ENCODE measurements at places on chromosomes 13 and 19.

DNA sequence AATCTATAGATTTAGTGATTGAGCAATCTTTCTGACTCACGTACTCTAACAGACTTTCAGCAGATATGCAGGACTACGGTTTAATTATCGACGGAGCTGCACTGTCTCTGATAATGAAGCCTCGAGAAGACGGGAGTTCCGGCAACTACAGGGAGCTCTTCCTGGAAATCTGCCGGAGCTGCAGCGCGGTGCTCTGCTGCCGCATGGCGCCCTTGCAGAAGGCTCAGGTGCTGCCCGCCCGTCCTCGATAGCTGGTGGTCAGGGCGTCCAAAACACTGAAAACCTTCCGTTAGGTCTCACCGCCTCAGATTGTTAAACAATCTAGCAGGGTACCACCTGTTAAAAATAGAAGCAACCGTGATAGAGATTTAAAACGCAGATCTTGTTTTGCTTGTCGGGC, 113.2 kb upstream of the MCF2L start:
- no peak for DNase-seq

GRCh38 chr13:32142956-32143375, 111.4 kb downstream of the FRY start:
- no peak for DNase-seq

DNA sequence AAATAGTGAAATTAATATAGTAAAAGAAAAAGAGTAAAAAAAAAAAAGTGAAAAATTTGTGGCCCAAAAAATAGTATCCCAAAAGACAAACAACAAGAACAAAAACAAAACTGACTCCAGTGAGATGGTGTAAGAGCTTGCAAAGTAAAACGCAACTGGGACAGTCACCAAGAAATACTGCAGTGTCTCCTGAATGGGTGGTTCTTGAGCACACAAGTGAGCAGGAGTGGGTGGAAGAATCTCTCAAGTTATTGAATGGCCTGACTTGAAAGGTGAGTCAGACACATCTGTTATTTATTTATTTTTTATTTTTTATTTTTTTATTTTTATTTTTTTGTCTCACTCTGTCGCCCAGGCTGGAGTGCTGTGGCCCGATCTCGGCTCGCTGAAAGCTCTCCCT, 1.9 kb downstream of the ZNF493 start:
- DNase-seq = no peak

GRCh38 chr13:97979556-97979955, 26.1 kb downstream of the IPO5 start:
- no peak for DNase-seq

DNA sequence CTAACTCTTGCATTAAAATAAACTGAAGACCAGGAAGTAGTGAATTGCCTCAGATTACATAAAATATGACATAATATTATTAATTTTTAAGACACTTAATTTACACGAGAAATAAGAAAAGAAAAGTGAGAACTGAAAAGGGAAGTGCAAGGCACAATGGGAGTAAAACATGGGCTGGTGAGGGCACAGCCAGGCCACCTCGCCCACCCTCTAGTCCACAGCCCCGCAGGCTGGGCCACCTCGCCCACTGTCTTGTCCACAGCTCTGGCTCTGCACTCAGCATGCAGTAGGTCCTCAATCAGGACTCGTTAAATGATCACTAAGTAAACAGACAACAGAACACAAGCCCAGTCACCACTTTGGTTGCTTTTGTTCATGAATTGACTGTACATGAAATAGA, 67.8 kb upstream of the ARHGEF7 start:
- DNase-seq = no peak

DNA sequence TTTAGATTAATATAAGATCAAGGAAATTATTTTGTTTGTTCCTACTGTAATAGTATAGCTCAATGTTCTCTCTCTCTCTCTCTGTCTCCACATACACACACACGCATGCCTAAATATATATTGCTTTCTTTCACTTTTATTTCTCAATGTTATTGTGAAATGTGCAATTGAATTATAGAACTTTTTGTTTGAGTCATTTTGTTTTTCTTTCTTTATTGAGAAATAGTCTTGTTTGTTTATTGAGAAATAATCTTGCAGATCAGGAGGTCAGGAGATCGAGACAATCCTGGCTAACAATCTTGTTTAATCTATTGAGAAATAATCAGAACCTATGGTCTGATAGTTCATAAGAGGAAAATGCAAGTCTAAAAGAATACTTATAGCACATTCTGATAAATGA, 1581.3 kb downstream of the EFNB2 start:
- no peak for DNase-seq

- DNase-seq = no peak
These were observed 1.3 kb upstream of the CD22 start for GRCh38 chr19:35327642-35328041.

GRCh38 chr19:1765232-1765903, 12.1 kb downstream of the ONECUT3 start:
- DNase-seq = no peak

DNA sequence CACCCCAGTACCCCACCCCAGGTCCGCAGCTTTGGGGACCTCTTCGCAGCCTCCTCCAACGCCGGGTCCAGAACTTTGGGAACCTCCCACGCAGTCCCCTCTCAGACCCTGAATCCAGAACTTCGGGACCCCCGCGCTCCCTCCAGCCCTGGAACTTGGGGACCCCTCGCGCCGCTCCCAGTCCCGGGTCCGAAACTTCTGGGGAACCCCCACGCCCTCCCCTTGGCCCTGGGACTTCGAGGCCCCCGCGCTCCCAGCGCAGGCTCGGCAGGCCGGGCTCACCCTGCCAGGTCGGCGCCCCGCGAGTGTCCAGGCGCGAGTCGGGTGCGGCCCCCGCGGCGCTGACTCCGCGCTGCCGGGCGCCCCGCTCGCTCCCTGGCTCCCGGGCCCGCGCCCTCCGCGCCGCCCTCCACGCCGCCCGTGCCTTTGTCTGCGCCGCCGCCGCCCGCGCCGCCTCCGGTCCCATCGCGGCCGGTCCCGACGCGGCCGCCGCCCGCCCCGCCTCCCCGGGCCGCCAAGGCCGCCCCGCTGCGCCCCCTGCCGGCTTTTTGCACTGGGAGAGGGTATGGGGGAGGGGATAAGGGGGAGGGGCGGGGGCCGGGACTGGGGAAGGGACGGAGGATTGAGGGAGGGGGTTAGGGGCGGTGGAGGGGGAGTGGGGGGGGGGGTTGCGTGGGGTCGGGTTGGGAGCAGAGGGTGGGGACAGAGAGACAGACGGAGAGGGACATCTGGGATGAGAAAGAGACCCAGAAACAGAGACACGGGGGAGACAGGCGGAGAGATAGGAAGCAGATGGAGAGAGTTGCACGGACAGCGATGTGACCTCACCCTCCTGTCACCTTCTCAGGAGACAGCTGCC, at the start of gene HOMER3:
TSS of gene HOMER3 (minus strand) at position 449 of the 859 bp plus-strand sequence. CDS start 2,235 bp downstream, outside the sequence.
- DNase-seq = peak; percentile 47

DNA sequence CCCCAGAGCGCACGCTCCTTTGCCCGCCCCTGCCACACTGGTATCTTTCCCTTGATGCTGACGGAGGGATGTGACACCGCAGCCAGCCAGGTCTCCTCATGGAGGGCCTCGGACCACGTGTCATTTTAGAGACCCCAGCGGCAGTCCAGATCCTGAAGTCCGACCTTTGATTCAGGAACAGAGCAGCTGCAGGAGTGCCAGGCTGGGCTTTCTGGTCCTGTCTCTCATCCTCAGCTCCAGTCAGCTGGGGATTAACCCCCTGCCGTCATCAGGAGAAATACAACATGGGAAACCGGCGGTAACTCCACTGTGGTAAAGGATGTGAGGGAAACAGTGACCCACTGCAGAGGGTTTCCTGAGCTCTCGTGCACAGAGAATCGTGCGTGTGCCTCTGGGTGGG, 140.6 kb downstream of the SIPA1L3 start:
- DNase-seq = no peak
